ENCODE measurements at places on chromosomes 4 and X.

- no peak for DNase-seq
Observed at GRCh38 chr4:81698538-81699296, 227.0 kb upstream of the RASGEF1B start.

DNA sequence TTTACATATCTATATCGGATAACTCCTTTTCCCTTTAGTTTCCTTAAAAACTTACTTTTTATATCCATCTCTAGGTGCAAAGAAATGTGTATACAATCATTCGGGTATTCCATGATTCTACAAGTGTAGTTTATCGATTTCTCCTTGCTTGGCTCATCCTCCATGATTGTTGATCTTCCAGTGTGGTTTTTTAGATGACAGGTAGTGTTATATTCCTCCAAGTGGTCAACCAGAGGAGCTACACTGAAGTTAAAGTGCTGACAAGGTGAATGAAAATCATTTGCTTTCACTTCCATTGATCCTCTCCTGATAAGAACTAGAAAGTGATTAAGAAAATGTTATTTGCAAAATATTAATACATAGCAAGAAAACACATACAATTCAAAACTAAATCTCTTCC lies 38.5 kb downstream of the TMEM156 start:
- DNase-seq: no peak

DNA sequence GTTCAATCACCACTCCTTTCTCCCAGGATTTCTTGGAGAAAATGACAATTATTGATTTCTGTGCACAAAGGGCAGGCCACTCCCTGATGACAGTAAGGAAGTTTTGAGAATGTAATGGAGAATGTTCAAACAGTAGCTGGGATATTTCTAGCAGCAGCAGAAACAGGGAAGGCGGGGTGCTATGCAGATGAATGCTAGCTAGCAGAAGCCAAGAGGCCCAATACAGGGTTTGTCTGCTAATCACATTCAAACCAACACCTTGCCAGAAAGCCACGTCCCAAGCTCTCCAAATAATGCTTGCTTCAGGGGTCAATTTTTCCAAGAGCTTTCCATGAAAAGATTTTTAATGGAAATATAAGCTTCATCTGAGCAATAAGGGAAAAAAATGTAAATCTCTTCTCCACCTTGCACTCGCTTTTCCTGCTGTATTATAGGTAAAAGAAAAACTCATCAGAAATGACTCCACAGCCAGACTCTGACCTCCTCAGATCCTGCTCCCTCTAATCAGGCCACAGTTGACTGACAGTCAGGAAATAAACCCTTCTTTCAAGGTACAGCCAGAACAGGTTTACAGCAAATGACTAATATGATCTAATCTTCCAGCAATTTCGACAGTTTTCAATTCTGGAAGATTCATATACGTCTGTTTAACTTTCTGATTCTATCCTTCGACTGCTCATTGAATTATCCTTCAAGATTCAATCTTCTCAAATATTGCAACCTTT lies 84.7 kb upstream of the PCDH19 start:
- no peak for DNase-seq

DNA sequence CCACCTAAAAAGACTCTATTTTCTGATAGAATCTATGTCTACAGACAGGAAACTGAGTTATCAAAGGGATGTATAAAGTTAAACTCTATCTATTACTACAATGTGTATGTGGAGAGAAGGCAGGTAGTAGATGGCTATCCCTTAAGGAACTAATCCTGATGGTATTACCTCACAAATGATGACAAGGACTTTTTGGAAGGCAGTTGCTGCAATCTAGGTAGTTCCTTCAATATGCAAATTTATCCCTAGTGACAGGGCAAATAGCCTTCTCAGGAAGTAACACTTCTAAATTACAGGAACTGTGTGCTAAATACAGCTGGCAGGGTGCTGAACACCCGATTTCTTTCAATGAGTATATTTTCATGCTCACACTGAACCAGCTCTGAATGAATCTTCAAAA lies 177.4 kb downstream of the COL25A1 start:
- DNase-seq: no peak

DNA sequence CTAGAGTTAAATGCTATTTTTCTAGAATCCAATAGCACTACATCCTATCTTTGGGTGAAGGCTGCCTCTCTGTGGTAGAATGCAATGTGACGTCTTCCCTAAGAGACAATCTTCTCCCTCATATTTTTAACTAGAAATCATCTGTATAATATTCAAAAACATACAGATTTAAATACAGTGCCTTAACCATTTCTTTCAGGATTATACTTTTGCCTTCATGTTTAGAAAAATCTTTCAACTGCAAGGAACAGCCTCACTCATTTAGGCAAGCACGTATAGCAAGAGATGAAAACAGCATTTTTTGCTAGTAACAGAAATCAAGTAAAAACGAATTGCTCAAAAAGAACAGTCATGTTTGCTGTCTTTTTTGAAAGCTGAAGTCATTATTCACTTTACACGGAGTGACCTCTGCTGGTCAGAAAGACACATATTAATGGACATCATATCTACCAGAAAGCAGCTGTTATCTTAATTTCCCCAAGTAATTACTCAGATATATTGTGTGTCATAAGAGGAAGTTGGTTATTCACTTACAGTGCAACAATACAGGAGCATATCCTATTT lies 422.3 kb downstream of the STPG2 start:
- DNase-seq: no peak

DNA sequence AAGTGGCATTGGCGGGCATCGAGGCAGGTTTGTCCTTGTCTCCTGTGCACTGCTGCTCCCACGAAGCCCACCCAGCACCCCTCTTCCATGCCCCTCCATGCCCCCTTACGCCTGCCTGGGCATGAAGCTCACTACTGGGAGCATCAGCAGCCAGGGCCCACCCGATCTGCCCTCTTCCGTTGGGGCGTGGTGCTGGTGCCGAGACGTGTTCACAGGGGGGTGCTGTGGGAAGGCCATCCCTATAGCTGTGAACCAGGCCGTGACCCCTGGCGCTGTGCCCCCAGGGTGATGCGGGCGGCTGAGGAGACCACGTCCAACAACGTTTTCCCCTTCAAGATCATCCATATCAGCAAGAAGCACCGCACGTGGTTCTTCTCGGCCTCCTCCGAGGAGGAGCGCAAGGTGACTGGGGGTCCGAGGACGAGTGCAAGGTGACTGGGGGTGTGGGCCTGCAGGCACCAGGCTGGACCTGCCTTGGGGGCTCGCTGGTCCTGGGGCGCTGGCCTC lies 19.3 kb upstream of the ADD1 start:
- peak; percentile 6 for DNase-seq

GRCh38 chrX:37667141-37667540 lies 18.4 kb upstream of the XK start:
- no peak for DNase-seq

DNA sequence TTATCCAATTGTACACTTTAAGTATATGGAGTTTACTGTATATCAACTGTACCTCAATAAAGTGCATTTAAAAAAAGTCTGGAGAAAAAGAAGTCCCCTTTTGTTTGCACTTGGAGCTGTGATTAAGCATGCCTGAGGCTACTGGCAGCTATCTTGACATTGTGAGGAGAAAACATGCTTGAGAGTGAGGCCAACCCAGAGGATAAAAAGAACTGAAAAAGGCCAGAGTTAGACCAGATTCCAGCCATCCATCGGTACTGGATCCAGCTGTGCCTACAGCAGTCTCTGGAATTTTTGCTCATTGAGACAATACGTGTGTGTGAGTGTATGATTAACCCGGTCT lies 57.4 kb downstream of the LGI2 start:
- no peak for DNase-seq

DNA sequence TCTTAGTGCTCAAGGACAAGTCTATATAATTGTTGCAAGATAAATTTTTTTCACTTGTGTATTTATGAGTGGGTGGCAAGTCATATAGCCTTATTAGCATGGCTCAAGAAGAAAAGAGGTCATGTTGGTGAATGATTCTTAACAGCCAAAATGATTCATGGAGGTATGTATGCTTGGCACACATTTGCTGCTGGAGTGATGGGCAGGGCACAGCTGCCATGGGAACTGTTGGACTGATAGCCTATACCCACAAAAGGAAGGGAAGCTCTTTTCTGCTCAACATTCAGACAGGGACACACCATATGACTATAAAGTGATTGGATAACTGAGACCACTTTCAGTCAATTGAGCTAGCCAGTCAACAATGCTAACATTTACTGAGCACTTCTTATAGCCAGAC lies 46.8 kb upstream of the PITX2 start:
- DNase-seq: peak; percentile 64

GRCh38 chr4:95636061-95636460 lies 87.3 kb upstream of the UNC5C start:
- DNase-seq: no peak

GRCh38 chr4:90503677-90504076 lies 376.5 kb downstream of the CCSER1 start:
- DNase-seq: no peak

DNA sequence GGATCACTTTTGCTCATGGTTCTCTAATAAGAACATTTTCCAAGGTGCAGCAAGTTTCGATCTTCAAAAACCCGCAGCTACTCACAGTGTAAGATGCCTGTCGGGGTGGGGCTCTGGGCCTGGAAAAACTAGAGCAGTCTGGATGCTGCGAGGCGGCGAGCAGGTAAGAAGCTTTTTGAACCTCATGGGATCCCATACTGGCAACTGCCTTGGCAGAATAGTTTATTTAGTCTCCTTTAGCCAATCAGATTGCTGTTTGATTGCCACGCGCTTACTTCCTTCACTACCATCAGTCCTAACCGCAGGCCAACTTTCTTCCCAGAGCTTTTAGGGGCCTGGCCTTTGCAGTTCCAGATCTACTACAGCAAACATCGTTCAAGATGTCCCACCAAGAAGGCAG lies 61.3 kb upstream of the MAGEB10 start:
- no peak for DNase-seq

DNA sequence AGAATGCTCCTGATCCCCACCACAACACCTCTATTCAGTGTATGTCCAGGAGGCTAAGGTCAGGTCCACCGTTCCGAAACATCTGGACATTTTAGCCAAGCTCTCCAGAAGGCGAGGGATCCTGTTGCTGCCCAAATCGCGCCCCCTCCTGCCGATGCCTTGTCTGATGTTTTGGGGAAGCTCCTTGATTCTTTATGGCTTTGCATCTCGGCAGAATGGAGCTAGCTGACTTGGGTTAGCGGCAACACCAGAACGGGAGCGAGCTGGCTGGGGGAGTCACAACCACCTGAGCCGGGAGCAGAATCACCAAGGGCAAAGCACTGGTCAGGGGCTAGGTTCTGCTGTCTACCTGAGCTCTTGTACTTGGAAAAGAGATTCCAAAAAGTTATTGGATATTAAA lies 6.6 kb upstream of the POU3F4 start:
- DNase-seq: no peak

- no peak for DNase-seq
Observed at GRCh38 chr4:147578051-147578476, 39.1 kb upstream of the TMEM184C start.

DNA sequence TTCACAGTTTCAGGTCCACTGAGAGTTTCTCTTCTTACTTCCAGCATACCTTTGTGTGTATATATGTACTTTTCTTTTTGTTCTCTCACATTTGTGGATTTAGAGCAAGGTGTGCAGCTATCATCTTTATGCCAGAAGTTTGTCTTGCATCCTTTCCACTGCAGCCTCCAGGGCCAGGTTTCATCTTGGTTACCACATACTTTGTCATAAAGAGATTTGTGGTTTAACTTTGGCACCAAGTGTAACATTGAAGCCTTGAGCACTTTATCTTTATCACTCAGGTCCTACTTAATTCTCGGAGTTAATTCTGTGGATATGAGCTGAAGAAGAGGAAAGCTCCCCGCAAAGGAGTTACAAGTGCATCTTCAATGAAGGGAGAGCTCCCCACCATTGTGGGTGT lies 31.4 kb upstream of the VMA21 start:
- no peak for DNase-seq

GRCh38 chr4:177687117-177687516 lies 244.9 kb upstream of the AGA start:
- no peak for DNase-seq

DNA sequence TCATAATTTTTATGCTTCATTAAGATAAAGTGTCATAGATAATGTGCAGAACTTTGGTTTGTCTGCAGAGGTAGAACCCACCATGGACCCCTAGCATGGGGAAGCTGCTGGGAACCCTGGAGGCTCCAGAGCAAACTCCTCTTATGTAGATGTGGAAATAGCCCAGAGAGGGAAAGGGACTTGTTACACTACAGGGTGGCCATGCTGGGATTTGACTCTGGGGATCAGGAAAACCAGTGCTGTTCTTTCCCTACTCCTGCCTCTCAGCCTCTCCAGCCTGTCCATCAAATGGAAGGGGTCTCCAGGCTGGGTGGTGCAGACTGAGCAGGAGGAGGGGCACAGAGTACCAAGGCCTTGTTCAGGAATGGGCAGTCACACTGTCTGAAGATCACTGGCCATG lies 54.2 kb downstream of the MSX1 start:
- no peak for DNase-seq
